ENCODE measurements at places on chromosomes 7 and 10.
A peak's percentile ranks its signal among the peaks of the same experiment; 100 is the strongest.

GRCh38 chr7:103240806-103241205 is 56.4 kb upstream of the PMPCB start:
- DNase-seq: no peak

DNA sequence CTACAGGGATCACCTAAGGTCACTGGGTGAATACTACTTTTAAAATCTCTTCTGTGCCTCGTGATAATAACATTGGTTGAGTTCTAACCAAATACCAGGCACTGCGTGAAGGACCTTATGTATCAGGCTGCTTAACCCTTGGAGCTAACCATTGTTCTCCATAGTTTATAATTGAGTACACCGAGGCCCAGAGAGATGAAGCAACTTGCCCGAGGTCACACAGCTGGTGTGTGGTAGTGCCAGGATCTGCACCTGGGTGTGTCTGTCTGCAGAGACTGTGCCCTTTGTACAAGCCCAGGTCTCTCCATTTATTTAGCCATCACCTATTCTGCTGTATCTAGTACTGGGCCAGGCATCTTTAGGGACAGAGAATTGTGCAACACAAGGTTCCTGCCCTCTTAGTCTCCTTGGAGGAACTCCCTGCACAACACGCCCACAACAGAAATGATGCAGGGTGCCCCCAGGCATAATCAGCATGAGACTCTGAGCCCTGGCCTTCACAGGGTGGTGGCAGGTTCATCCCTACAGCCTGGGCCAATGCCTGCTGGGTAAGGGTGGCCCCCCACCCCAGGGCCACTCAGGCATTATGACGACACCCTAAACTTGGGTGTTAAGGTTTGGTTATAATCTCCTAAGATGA is 31.5 kb downstream of the UNC5B start:
- no peak for DNase-seq

DNA sequence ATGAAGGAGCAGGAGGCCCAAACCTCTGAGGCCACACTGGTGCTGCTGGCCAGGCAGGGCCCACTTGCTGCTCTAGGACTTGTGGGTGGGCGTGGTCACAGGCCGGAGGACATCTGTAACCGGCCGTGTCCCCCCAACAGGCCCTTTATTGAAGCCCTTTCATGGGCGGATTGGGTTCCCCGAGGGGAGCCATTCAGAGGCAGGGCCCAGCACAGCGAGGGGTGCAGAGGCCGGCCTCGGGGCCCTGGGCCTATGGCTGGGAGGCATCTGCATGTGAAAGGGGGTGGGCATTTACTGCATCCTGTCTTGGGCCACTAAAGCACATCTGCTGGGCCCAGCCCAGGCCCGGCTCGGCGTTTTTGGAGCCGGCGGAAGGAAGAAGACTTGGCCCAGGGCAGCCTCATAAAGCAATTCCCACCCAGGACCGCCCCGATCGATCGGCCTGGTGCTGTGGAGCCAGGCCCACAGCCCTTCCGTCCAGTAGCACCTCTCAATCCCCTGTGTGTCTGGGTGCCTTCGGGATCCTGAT is 8.4 kb downstream of the LHPP start:
- DNase-seq: no peak

- DNase-seq: no peak
Measured at GRCh38 chr7:36161996-36162395, 8.9 kb downstream of the EEPD1 start.

DNA sequence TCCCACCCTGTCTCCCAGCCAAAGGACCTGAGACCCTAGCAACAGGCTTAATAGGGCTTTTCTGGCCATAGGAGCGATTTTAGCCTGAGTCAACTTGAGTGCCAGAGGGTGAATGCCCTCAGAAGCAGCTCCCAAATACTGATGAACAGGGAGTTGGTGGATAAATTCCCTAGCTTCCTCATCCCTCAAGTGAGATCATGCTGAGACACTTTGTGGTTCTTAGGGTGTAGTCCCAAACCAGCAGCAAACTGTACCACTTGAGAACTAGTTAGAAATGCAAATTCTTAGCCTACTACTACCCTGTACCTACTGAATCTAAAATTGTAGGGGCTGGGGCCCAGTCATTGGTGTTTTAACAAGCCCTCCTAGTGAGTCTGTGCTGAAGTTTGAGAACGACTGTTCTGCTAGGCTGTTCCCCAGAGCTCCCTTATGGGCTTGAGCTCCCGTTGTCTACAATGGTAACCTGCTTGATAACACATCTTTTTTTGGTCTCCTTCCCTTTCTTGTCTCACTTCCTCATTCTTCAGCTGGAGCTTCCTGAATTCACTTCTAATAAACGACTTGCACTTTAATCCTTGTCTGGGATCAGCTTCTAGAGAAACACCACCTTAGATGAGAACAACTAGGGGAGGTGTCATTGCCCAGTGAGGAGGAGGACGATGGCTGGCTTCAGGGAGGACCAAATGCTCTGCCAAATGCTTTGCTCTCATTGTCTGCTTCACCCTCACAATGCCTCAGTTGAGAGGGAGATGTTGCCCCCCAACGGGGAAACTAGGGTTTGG is 18.2 kb upstream of the CDH23 start:
- no peak for DNase-seq

DNA sequence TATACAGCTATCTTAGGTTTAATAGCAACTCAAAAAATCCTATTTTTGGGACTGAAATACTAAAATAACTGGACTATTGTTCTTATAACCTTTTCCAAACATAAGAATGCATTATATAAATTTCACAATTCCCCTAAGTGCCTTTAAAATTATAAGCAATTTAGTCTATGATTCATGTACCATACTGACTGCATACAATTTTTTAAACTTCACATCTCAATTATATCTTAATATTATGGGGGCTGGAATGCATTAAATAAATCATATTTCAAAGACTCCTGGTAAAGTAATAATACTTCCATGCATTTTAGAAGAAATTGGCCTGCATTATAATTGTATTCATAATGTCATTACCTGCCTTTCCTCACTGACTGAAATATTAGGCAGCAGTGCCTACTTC is 144.6 kb downstream of the CHCHD3 start:
- no peak for DNase-seq

GRCh38 chr7:8089036-8089780 is 120.6 kb downstream of the GLCCI1 start:
- DNase-seq: no peak

DNA sequence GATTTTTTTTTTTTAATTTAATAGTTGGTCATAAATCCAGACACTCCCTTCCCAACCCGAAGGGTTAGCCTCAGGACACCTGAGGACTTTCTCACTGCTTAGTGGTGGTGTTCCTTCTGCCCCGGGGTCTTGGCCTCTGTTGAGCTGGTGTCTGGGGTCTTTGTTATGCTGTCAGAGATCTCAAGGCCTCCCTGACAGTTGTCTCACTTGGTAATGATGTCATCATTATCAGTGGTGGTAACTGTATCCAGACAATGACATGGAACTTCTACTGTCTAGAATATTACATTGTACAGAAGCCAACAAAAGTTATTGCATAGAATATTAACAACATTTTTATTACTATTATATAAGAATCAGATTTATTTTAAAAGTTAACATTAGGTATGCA is 32.9 kb downstream of the PPP2R2D start:
- DNase-seq: no peak

GRCh38 chr10:79241990-79242619 is 105.2 kb upstream of the PPIF start:
- DNase-seq: no peak

- peak; percentile 83 for DNase-seq
Measured at GRCh38 chr7:46321556-46322205, 400.6 kb upstream of the IGFBP3 start.

- no peak for DNase-seq
Measured at GRCh38 chr10:8224591-8224990, 170.1 kb downstream of the GATA3 start.

DNA sequence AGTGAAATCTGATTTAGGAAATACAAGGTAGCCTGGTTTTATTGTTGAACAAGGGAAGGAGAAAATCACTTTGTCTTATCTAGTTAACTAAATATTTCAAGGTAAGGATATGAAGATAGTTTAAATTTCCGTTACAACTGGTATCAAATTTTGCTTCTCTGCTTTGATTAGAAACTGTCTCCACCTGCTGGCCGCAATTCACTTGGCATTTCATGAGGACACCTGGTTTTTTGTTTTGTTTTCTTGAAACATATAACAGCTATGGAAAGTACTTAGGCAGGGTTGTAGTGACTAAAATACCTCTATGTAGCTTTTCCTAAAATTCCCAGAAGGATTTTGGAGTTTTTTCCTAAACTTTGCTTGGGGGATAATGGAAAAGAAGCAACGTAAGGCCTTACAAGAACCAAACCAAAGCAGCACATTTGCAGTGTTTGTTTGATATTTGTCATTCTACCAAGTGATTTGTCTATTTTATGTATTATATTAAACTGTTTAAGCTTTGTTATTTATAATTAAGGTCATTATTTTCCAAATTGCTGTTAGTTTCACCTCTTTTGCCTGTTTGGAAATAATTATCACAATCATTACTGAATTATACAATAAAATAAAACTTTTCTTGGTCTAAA is 73.6 kb downstream of the AHCYL2 start:
- no peak for DNase-seq

DNA sequence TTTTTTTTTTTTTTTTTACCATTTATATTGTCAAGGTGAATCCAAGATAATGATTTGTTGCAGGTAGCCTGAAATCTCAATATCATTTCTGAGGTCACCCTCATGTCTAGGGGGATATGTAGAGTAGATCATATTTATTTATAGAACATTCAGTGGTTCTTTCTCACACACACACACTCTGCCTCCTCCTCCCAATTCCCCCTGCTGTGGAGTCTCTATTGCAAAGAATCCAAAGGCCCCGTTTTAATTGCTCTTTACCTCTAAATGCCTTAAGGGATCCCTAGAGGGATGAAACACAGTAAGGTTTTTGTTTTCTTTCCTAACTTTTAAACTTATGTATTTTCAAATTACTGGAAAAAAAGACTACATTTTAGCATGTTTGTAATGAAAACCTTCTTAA is 170.0 kb downstream of the PRKG1 start:
- no peak for DNase-seq

GRCh38 chr10:7998831-7999230 is 55.7 kb upstream of the GATA3 start:
- no peak for DNase-seq

GRCh38 chr10:69073736-69074364 is 14.1 kb upstream of the SRGN start:
- DNase-seq: no peak

Measured in skeletal muscle cell (primary cell).